CD4-positive, alpha-beta T cell (primary cell): ENCODE measurements at places on chromosomes 7 and 10. TPM values are rescaled to one million over a fixed set of nuclear protein-coding genes. Genes with fewer than 3 reads are reported as not detected.
A peak's percentile ranks its signal among the peaks of the same experiment; 100 is the strongest.

DNA sequence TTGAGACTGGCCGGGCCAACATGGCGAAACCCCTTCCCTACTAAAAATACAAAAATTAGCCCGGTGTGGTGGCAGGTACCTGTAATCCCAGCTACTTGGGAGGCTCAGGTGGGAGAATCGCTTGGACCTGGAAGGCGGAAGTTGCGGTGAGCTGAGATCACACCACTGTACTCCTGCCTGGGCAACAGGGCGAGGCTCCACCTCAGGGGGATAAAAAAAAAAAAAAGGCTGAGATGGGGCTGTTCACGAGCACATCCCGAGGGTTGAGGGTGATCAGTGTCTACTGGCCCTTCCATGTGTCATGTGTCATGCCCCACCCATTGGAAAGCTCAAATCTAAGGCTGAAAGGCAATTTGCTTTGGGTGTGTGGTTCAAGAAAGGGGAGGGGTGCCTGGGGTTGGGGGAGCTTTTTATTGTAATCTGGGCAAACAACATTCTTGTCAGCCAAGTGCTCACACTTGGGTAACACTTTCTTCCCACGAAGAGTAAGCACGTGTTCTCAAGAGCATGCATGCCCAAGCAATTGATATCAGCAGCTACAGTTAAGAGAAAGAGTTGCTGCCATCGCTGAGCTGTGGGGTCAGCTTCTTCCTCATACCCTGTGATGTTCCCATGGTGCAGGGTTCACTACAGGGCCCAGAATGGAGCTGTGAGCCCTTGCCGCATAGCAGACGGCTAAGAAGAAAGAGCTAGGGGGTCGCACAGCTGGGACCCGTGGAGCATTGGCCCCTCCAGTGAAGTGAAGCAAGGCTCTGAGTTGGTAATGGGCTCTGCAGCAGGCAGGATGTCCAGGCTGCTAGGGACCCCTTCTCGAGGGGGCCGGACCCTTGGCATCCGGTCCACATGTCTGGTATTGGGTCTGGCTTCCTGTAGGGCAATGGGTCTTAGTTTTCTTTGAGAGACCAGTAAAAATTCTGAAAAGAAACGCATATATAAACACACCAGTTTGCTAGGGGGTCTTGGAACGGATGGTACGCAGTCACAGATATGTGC is 9.9 kb upstream of the ACSL5 start:
- H3K36me3 ChIP-seq, result no peaks in the 10 kb centered on the region
- DNase-seq, result no peak
- H3K4me3 ChIP-seq, result no peak overlapping the region
- H3K27me3 ChIP-seq, result no peaks in the 10 kb centered on the region
- no peak overlapping the region for H3K27ac ChIP-seq
- peaks cover 8% of the 10 kb centered on the region for H3K4me1 ChIP-seq

The AGMO gene
- total RNA-seq, result not detected

DNA sequence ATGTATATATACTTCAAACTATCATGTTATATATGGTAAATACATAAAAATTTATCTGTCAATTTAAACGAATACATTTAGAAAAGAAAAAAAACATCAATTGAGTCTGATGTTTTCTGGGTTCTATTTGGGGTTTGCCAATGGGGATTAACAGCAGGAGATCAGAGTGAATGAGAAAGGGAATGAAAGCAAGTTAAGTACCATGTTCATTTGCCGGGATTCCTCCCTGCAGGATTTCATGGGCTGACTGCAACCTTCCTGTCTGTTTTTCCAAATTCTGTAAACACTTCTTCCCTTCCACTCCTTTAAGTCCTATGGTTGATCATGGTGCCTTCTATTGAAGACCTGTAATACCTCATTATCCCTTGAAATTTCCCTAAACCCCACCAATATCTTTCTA is 33.9 kb upstream of the SEMA3A start:
- no peak overlapping the region for H3K4me3 ChIP-seq
- no peak for DNase-seq
- H3K27me3 ChIP-seq, result no peaks in the 10 kb centered on the region
- H3K27ac ChIP-seq, result no peak overlapping the region
- no peaks in the 10 kb centered on the region for H3K4me1 ChIP-seq

DNA sequence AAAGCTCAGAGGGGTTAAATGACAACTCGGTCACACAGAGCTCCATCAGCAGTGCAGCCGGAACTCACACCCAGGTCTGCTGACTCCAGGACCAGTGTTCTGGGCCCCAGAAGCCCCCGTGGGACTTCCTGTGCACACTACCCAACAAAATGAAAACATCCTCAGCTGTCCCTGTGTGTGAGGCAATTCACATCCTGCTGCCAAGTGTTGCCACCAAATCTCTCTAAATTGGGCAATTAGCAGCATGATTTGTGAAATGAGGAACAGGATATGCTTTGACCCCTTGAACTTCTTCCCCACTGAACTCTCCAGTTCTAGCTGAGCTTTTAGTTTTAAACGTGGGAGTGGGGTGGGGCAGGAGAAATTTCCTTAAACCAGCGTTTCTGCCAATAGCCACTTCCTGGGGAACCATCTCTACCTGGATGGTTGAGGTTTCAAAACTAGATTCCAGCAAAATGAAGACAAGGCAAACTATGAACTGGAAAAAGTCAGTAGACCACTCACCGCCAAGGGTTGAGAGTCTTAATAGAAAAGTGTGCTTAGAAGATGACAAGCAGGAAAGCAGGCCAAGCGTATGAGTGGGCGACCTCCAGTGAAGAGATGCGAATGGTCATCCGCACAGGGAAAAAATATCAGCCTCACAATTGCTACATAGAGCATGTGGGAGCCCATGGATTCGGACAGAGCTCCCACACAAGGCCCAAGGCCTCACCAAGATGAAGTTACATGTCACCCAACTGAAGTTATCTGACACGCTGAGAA is 51.9 kb upstream of the CHST15 start:
- no peak overlapping the region for H3K27ac ChIP-seq
- no peaks in the 10 kb centered on the region for H3K27me3 ChIP-seq

The ANLN gene
- 0.33 TPM for total RNA-seq

- H3K4me1 ChIP-seq, result peaks cover 40% of the 10 kb centered on the region
- H3K27me3 ChIP-seq, result peaks cover 96% of the 10 kb centered on the region
- H3K4me3 ChIP-seq, result no peak overlapping the region
- H3K27ac ChIP-seq, result no peak overlapping the region
- DNase-seq, result peak; percentile 44
These were observed 4.0 kb upstream of the IGF2BP3 start for GRCh38 chr7:23474094-23474828.
